ENCODE measurements at places on chromosomes 4 and X. TPM values are rescaled to one million over a fixed set of nuclear protein-coding genes. Genes with fewer than 3 reads are reported as not detected.

The NKRF gene
- total RNA-seq, result 6.0 TPM

The EDNRA gene
- total RNA-seq, result not detected

The RS1 gene
- not detected for total RNA-seq

- peaks cover 10% of the 10 kb centered on the region for H3K27me3 ChIP-seq
- H3K4me1 ChIP-seq, result peaks cover 14% of the 10 kb centered on the region
- DNase-seq, result no peak
- no peak overlapping the region for H3K27ac ChIP-seq
- H3K4me3 ChIP-seq, result no peak overlapping the region
- H3K36me3 ChIP-seq, result no peaks in the 10 kb centered on the region
These were observed 84.3 kb downstream of the FHDC1 start for GRCh38 chr4:153020457-153020856.

- peaks cover 29% of the 10 kb centered on the region for H3K4me1 ChIP-seq
- no peaks in the 10 kb centered on the region for H3K36me3 ChIP-seq
- peak; percentile 26 for DNase-seq
- peaks cover 13% of the 10 kb centered on the region for H3K27me3 ChIP-seq
- no peak overlapping the region for H3K27ac ChIP-seq
- H3K4me3 ChIP-seq, result no peak overlapping the region
These were observed 2.0 kb downstream of the ANXA3 start for GRCh38 chr4:78553529-78554060.

GRCh38 chr4:27917381-27917780 is 1056.7 kb downstream of the STIM2 start:
- H3K4me1 ChIP-seq, result no peaks in the 10 kb centered on the region
- H3K27ac ChIP-seq, result no peak overlapping the region
- no peaks in the 10 kb centered on the region for H3K36me3 ChIP-seq
- no peaks in the 10 kb centered on the region for H3K27me3 ChIP-seq

- DNase-seq, result no peak
- H3K36me3 ChIP-seq, result no peaks in the 10 kb centered on the region
- no peaks in the 10 kb centered on the region for H3K4me1 ChIP-seq
- no peak overlapping the region for H3K4me3 ChIP-seq
These were observed 65.9 kb upstream of the OGT start for GRCh38 chrX:71466979-71467523.

DNA sequence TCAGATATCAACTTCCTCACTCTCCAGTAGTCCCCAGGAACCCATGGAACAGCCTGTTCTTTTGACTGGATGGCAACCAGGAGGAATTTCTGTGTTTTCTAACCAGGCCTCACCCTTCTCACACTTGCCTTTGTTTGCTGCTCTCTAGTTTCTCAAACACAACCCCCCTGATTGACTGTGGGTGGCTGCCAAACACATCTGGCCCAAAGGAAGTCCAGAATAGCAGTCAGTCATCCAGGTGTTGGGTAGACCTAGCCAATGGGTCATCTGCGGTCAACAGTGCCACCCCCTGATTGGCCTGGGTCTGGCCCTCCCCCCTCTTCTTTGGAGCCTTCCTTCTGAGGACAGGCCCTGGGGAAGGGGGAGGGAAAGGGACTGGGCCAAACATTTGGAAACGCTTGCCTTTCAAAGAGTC is 53.7 kb downstream of the MSX1 start:
- no peaks in the 10 kb centered on the region for H3K36me3 ChIP-seq
- H3K27me3 ChIP-seq, result no peaks in the 10 kb centered on the region
- DNase-seq, result no peak
- no peak overlapping the region for H3K4me3 ChIP-seq
- no peak overlapping the region for H3K27ac ChIP-seq

DNA sequence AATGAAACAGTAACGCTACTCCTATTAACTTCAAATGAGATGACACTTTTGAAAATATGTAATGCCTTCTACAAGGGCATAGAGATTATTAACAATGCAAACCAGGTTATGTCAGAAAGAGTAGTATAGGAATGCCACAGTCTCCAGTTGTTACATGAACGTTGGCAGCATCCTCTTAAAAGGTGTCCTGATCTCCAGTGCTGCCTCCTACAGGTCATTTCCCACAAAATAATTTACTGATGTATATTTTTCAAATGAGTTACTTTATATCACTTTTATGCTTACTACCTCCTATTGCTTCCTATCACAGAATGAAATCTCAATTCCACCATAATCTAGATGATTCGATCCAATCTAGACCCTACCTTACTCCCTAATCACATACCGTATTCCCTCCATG is 195.2 kb upstream of the EPHA5 start:
- no peak overlapping the region for H3K4me3 ChIP-seq
- H3K36me3 ChIP-seq, result no peaks in the 10 kb centered on the region
- peak; percentile 13 for DNase-seq
- H3K27me3 ChIP-seq, result no peaks in the 10 kb centered on the region

- no peaks in the 10 kb centered on the region for H3K4me1 ChIP-seq
- H3K4me3 ChIP-seq, result no peak overlapping the region
- DNase-seq, result no peak
- no peaks in the 10 kb centered on the region for H3K36me3 ChIP-seq
These were observed 230.8 kb downstream of the CPXCR1 start for GRCh38 chrX:88977835-88978234.

DNA sequence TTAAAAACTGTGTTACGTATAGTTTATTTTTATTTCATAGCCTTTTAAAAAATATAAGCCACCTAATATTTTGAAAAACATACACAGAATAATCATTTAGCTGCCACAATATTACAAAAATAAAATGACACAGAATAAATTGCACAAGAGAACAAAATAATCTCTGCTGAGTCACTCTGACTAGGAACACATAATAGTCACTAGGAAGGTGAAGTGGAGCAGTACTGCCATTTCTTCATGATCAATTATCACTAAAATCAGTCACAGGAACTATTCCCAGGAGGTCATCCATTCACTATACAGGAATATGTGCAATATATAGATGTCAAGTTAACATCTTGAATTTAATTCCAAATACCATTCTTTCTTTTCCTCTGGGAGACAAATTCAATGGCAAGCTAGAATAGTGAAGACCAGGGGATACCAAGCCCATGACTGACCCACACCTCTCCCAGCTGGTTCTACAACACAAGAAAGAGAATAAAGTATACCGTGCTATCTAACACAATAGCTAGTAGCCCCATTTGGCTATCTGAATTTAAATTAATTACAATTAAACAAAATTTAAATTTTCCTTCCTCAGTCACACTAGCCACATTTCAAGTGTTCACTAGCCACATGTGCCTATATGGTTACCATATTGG is 5.9 kb downstream of the SMIM43 start:
- H3K36me3 ChIP-seq, result no peaks in the 10 kb centered on the region
- H3K27me3 ChIP-seq, result peaks cover 12% of the 10 kb centered on the region
- no peak overlapping the region for H3K4me3 ChIP-seq
- no peak overlapping the region for H3K27ac ChIP-seq
- no peak for DNase-seq
- H3K4me1 ChIP-seq, result no peaks in the 10 kb centered on the region

DNA sequence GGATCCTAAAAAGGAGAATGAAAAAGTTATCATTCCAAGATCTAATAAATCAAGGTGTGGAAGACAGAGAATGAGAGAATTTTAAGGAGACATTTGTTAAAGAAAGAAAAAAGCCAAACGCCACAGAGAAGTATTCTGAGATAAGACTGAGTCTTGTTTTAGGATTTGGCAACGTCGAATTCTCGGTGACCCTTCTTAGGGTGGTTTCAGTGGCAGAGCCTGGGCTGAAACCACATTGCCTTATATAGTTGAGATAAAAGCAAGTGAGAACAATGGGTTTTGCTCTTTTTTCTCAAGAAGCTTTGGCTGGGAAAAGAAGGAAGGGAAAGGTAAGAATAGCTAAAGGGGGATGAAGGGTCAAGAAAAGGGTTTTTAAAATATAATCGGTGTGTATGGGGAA is 209.4 kb downstream of the VEGFC start:
- no peak for DNase-seq
- H3K4me1 ChIP-seq, result no peaks in the 10 kb centered on the region
- H3K36me3 ChIP-seq, result no peaks in the 10 kb centered on the region
- no peak overlapping the region for H3K4me3 ChIP-seq
- H3K27me3 ChIP-seq, result no peaks in the 10 kb centered on the region

DNA sequence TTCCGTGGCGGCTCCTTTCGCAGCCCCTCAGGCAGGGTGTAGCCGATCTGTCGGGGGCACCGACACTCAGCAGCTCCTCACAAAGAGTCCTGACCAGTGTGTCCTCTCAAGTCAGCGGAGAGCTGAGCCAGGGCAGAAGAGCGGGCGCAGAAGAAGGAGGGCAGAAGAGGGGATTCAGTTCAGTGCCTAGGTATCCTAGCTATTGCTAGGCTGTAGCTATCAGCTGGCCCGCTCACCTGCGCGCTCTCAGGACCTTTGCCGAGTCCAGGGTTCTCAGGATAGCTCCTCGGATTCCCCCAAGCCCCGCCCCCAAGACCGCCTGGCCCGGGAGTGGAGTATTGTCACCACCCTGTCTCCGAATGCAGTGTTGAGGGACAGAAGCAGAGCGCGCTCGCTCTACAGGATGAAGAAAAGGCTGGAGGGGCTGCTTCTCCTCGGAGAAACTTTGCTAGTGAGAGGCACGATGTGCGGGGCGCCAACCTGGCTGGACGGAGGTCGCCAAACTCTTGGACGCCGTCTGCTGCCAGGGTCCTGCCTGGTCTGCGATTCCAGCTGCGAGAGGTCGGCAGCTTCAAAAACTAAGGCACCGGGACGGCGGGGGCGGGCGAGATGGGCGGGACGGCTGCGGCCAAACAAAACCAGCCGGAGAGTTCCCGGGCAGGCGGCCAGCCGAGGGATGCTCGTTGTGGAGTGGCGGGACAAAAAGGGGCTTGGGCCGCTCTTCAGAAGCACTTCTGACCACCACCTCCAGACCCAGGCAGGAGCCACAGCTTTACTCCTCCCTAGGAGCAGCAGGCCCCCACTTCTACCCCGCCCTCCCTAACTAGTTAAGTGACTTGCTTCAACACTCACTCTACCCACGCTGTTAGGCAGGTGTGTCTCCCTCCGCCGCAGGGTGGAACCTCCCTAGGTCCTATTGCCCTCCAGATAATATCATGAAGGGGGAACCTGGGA is at the start of gene XKRX:
TSS of gene XKRX (minus strand) at position 258 of the 954 bp plus-strand sequence. CDS start 613 bp downstream, outside the sequence.
- H3K4me1 ChIP-seq, result peaks cover 6% of the 10 kb centered on the region
- peak within 1 kb of the TSS; percentile 39 for H3K4me3 ChIP-seq
- H3K36me3 ChIP-seq, result no peaks in the 10 kb centered on the region
- no peak for DNase-seq
- H3K27ac ChIP-seq, result no peak within 1 kb of the TSS
- H3K27me3 ChIP-seq, result no peaks in the 10 kb centered on the region

Data from HepG2 (cell line).